NCI-H774 (cell line): ENCODE measurements at places on chromosomes 3 and 15.
A peak's percentile ranks its signal among the peaks of the same experiment; 100 is the strongest.

DNA sequence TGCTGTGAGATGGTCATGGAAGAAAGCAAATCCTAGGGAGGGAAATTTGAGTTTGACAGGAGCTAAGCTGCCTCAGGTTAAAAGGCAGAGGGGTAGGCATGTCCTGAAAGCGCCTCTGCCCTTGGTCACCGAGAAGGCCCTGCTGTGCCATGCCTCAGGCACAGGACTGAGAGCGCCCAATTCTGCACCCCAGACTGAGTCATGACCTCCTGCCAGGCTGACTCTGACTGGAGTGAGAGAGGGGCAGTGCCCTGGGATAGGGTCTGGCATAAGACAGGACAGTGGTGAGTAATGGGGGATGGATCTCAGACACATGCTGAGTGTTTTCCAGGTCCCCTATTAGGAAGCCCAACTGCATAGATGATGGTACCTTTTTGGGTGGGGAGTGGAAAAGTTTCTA is 44.4 kb downstream of the EPHB1 start:
- no peak for DNase-seq

DNA sequence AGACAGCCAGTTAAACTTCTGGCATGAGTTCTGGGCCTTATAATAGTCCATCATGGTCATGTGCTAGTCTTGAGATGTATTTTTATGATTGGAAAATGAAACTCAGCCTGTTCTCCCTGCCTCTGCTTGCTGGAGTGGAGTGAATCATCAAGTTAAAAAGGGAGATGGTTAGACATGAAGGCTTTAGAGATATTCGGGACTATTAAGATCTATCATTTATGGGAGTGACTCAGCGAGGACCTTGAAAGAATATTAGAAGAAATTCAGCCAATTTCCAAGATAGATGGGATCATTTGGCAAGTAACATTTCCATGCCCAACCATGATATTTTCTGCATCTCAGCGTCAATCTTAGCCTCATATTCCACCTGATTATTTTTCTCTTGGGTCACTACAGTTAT is 79.8 kb downstream of the AGBL1 start:
- DNase-seq = no peak

GRCh38 chr3:129595544-129596193 is 10.8 kb downstream of the PLXND1 start:
- DNase-seq = no peak

DNA sequence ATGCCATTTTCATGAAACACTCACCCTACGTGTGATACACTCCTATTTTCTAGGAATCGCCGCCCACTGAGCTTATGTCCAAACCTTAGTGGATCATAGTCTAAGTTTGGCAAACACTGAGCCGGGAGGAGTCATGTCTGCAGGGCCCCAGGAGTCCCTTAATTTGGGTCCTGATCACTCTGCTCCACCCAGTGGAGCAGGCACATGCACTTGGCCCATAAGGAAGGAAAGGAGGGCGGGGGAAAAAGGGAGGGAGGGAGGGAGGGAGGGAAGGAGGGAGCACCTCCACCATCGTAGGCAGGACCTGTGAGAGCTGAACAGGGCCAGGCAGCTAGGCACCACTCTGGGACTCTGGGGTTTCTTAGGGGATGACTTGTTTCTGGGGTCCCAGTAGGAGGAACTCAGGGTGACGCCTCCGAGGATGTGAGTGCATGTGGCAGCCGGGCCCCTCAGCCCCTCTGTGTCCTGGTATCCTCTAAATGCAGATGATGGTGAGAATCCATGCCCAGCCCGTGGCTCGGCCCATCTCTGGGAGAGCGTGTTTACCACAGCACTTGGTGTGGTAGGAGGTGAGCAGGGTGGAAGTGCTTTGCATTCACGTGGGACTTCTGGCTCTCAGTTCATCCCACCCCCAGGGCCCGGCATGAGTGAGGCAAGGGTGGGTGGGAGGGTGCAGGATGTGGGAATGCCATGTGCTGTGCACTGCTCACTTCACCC is 109.4 kb downstream of the KLF13 start:
- DNase-seq = no peak

DNA sequence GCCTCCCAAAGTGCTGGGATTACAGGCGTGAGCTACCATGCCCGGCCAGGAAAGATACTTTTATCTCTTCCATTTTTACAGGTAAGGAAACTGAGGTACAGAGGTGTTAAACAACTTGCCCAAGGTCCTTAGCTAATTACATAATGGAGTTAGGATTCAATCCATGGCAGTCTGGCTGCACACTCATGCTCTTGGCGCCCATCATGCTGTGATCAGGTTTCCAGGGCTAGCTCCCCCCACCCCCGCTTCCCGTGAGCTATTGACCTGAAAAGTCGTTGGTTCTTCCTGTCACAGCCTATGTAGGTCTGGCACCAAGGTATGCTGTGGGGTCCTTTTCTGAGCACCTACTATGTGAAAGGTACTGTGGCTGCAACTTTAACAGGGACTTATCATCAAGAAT is 55.9 kb upstream of the LARS2 start:
- no peak for DNase-seq

GRCh38 chr3:131630807-131631206 is 128.0 kb upstream of the MRPL3 start:
- no peak for DNase-seq

GRCh38 chr15:90038632-90039095 is 37.5 kb downstream of the ZNF710 start:
- DNase-seq = no peak

DNA sequence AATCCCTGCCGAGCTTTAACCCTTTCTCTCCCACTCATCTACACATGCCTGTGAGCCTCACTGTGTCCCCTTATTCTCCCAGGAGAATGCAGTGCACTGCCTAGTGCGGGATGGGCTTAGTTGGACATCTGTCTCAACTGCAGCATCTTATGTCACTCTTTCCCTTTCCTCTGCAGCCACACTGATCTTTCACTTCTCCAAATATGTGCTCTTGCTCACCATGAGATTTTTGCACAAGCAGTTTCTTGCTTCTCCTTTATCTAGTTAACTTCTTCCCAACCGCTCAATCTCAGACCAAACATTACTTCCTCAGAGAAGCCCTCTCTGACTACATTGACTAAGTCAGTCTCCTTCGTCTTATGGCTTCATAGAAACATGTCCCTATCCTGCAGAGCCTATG is 292.3 kb downstream of the KBTBD8 start:
- DNase-seq = no peak

DNA sequence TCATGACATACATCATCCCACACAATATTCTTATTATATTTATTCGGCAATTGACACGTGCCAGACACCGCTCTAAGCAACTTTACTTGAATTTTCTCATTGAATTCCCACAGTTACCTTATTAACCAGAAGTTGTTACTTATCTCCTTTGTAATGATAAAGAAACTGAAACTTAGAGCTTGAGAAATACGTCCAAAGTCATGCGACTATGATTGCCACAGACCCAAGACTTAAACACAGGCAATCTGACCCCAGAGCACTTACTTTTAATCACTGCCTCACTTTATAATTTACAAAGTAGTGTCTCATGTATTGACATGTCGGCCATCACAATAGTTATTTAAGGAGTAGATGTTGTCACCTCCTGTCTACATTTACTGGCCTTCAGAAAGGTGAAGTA is 64.7 kb downstream of the ATP13A4 start:
- DNase-seq = no peak

DNA sequence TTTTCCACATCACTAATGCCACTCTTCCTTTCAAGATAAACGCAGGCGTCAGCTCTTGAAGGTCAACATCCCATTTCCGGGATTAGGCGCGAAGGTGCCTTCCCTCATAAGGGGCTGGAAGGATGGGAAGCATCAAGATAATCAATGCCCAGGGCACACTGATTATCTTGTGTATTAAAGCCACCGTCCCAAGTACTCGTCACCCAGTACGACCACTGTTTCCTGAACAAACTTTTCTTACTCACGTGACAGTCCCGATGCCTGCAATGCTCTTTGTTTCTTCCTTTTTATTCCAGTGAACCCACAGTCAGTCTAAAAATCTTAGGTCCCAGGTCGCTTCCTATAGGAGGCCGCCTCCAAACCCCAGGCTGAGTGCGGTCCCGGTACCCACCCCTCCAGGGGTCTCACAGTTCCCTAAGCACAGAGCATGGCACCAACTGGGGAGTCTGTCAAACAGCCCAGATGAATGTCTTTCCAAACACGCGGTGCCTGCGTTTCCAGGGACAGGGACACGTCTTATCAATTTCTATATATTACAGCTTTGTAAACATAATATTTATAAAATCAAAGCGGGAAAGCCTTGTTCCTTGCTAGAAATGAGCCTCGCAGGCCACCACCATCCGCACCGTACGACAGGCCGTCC is 589 bp downstream of the ANAPC13 start:
- no peak for DNase-seq

DNA sequence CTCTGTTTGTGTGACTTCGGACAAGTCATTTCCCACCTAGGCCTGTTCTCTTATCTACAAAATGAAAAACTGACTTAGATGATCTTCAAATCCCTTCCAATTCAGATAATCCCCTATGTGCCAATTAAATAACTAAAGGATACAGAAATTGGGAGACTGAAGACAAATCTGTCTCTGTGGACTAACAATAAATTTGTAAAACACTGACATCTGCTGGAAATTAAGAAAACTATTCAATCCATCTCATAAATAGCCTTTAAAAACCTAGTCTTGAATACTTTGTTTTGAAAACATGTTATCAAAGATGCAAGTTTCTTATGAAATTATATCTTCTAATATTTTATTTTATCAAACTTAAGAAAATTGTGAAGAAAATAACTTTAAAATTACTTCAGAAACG is 38.3 kb downstream of the MTHFS start:
- DNase-seq = no peak

DNA sequence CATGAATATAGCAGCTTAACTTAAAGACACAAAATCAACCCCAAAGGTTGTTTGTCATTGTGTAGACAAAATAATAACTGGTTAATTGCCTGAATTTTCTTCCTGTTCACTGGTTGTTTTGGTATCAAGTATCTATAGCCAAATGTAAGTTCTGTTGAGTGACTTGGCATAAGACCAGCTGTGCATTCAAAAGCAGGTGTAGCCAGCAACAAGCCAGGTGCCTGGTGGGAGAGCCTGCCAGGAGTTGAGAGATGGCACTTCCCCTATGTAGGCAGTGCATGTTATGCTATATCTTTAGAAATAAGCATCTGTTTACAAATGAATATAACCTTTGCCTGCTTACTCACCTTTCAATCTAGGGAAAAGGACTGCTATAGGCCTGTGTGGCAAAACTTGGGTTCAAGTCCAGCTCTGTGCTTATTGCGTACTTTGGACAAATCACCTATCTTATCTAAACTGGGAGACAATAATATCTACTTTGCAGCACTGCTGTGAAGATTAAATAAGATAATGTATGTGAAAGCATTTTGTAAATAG is 84.9 kb upstream of the TBL1XR1 start:
- DNase-seq = peak; percentile 94

DNA sequence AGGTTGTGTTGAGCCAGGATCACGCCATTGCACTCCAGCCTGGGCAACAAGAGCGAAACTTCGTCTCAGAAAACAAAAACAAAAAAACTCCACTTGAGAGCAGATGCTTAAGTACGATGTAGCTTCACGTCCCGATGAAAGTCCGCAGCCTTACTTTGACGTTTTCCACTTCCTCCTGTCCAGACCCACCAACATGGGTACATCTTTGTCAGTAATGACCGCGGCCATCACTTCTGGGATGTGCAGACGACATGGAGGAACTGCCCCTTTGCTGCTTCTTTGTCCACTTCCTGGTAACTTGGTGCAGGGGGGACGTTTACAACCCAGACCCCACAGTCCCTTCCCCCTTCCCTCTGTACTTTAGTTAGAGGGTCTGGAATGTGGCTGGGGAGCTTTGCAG is 48.7 kb downstream of the CRABP1 start:
- no peak for DNase-seq

- DNase-seq = no peak
These were observed 60.1 kb downstream of the MBNL1 start for GRCh38 chr3:152328841-152329240.

- no peak for DNase-seq
These were observed 11.9 kb upstream of the PRKCD start for GRCh38 chr3:53149006-53149690.

GRCh38 chr3:128345196-128345595 is 121.5 kb downstream of the DNAJB8 start:
- no peak for DNase-seq

- DNase-seq = no peak
These were observed 223.8 kb upstream of the PRICKLE2 start for GRCh38 chr3:64449026-64449425.

GRCh38 chr3:55630280-55630920 is 143.3 kb upstream of the WNT5A start:
- no peak for DNase-seq

GRCh38 chr15:85062560-85062959 is 80.9 kb downstream of the PDE8A start:
- no peak for DNase-seq

DNA sequence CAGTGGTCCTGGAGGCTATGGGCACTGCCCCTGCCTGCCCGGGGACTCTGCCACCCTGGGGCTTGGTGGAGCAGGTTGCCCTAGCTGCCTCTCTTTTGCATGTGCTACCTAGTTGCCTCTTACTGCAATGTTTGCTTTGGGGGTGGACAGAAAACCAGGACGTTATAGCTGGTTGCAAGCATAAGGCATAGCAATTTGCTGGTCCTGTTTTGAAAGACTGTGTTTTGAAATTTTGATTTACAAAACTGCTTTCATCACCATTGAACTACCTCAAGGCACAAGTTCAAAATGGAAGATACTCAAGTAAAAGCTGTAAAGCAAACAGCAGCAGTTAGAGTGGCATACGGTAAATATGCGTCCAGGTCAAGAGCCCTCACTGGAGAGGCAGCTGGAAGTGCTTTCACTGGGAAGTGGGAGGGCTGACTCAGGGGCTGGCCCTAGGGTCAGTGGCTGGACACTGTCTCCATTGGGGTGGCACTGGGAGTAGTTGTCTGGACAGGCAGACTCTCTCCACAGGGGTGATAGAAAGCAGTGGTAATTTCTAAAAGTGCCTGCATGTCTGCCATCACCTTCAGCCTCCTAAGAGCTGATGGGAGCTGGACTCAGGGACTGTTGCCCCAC is 138.1 kb downstream of the CHDH start:
- DNase-seq = peak; percentile 49

- no peak for DNase-seq
These were observed 113.5 kb upstream of the FRMD4B start for GRCh38 chr3:69499422-69499821.

DNA sequence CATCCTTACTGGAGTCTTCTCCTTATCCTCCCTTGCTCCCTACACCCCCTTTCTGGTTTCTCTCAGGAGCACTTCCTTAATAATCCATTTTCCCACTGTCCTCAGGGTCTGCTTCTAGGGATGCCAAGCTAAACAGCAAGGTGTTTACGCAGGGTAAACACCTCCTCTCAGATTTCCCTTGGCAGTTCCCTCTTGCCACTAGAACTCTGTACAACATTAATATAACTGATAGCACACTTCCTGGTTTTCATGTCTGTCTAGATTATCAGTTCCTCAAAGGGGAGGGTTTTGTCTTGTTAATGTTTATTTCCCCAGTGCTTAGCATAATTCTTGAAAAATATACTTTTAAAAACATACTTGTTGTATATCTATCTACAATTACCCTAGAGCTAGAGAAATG is 118.0 kb upstream of the SLC24A5 start:
- no peak for DNase-seq

- DNase-seq = no peak
These were observed 83.7 kb downstream of the ARNT2 start for GRCh38 chr15:80487839-80488390.

- DNase-seq = no peak
These were observed 408.6 kb downstream of the PDCD6IP start for GRCh38 chr3:34207002-34207401.

GRCh38 chr3:155730843-155731242 is 14.0 kb downstream of the PLCH1 start:
- no peak for DNase-seq

GRCh38 chr3:11794927-11795326 is 51.8 kb downstream of the TAMM41 start:
- no peak for DNase-seq
